ENCODE measurements at places on chromosomes 1 and 21.

DNA sequence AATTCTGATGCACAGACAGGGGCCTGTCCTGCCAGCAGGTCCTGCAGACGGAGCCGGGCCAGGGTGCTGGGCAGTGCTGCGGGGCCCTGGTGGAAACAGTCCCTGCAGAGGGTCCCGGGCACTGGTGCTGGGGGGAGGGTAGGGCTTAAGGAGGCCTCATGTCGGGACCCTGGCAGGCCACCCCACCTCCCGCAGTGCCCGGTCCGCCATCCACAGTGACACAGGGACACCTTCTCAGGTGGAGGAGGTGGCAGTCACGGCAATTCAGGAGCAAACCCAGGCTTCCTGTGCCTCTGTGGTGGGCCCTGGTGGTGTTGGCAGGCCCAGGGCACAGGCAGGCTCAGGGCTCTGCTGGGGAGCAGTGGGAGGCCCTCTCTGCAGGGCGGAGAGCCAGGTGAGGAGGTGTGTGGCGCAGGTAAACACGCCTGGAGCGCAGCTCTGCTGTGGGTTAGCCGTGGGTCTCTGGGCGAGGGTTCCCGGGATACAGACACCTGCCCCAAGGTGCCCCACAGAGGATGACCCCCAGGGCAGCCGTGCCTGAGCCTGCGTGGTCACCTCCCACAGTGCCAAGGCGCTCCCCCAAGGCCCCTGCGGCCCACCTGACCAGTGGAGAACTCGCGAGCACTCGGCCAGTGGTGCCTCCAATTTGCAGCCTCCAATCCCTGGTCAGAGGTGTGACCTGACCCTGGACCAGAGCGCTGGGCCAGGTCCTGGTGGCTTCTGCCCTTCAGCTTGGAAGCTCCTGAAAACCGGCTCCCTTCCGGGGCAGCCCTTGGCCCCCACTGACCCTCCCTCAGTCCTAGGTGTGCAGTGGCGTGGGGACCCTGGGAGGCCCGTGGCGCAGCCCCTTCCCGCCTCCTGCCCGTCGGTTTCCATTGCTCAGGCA, 19.2 kb downstream of the COL18A1 start:
- DNase-seq: no peak

- DNase-seq: no peak
These were observed 9.8 kb downstream of the IFNGR2 start for GRCh38 chr21:33412832-33413519.

DNA sequence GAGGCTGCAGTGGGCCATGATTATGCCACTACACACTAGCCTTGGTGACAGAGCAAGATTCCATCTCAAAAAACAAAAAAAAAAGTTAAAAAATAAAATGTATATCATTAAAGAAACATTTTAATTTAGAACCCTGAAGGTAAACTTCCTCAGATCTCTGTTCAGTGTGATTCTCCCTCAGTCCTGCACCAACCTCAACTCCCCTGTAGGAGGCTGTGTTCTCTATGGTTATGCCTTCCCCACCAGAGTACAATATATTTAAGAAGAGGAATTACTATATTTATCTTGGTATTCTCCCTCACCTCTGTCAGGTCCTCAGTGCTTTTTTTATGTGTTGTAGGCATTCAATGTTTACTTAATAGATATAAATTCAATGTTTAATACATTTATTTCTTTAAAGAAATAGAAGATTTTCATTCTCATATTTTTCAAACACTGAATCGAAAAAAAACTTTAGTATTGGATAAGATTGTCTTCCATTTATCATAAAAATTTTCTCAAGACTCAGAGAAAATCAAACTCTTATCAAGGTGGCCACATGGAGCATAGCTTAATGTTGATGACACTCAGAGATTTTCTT, 4.8 kb upstream of the LRRC8B start:
- DNase-seq: no peak

GRCh38 chr1:87180682-87181081, 148.0 kb upstream of the LMO4 start:
- DNase-seq: no peak

- DNase-seq: no peak
These were observed 2.9 kb downstream of the PAX7 start for GRCh38 chr1:18633422-18634155.

DNA sequence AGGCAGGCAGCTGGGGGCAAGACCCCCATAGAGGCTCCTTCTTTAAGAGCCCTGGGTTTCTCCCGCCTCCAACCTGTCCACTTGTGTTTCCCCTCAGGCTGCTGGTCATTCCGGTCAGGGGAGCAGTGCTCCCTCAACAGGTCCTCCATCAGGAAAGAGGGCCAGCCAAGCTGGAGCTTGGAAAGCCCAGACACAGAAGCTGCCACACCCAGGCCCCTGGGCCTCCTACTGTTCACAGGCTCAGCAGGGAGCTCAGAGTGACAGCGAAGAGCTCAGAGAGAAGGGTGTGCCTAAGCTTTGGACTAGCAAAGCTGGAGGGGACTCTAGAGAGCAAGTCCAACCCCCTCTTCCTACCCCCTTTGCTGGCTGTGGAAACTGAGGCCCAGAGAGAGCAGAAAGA, 10.3 kb upstream of the CDCP2 start:
- DNase-seq: no peak

DNA sequence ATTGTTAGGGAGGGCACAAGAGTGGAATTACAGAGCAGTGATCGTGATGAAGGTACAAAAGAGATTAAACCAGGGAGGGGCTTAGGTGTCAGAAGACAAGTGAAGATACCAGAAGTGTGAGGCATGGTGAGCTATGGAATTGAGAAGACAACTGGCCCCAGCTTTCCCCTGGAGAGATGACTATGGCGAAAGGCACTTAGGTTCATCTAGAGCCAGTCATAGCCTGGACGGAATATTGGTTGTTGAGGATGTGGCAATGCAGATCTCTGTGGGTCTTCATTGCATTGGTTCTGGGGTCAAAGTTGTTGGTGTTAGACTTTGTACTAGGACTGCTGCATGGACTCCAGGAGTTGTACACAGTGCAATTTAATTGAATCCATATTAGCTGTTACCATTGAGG, 115.7 kb downstream of the FASLG start:
- DNase-seq: no peak

DNA sequence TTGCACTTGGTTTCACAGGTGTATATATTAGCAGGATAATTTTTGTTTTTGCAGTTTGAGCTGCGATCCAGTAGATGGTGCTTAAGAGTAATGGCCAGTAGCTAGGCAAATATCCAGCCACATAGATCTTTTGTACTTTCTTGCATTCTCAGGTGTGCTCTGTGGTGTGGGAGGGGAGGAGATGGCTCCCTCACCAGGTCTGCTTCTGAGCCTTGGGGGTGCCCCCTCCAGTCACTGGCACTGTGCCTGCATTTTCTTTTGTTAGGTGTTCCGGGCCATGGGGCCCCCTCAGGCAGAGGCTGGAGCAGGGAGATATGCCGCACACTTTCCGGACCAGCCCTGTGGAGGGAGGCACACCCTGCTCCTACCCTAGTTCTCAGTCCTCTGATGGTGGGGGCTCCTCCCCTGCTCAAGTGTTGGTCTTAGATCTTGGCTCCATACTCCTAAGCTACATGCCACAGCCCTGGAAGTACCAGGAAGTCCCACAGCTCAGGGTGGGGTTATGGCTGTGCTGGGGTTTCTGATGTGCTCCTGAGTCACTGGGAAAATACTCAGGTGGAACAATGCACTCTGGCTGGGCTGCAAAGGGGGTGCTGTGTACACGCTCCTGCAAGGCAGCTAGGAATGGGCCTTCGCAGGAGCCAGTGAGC, 197.6 kb upstream of the DMRTA2 start:
- DNase-seq: no peak

- DNase-seq: no peak
These were observed 63.0 kb upstream of the ANGPTL1 start for GRCh38 chr1:178933709-178934490.

- no peak for DNase-seq
These were observed 10.5 kb downstream of the BRINP2 start for GRCh38 chr1:177181280-177181630.

DNA sequence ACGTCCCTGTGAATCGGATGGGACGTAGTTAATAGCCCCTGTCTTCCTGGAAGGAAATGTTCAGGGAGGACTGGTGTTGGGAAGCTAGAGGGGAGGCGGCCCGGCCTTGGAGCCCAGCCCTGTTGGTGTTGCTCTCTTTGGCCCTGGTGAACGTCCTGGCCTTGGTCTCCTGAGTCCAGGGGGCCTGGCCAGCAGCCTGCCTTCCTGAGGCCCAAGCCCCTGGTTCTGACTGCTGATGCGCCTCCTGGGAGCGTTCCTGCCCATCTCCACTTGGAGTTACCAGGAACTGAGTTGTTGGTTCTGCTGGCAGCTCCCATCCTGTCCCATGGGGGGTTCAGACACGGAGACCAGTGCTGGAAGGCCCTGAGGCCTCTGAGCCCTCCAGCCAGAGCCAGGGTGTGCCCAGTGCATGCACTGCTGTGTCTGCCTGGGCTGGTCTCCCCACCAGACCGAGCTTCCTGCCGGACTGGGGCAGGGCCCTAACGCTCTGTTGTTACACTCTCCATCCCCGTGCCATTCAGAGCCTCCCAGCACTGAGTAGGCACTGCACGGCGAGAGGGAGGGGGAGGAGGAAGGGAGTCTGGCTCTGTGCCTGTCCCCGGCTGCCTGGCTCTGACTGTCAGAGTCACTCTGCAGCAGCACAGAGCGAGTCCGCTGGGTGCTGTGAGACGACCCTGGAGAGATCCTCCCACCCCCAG, 382.5 kb upstream of the VAMP3 start:
- DNase-seq: peak; percentile 45
